Caki2 (cell line): ENCODE measurements at places on chromosomes 4 and X.

DNA sequence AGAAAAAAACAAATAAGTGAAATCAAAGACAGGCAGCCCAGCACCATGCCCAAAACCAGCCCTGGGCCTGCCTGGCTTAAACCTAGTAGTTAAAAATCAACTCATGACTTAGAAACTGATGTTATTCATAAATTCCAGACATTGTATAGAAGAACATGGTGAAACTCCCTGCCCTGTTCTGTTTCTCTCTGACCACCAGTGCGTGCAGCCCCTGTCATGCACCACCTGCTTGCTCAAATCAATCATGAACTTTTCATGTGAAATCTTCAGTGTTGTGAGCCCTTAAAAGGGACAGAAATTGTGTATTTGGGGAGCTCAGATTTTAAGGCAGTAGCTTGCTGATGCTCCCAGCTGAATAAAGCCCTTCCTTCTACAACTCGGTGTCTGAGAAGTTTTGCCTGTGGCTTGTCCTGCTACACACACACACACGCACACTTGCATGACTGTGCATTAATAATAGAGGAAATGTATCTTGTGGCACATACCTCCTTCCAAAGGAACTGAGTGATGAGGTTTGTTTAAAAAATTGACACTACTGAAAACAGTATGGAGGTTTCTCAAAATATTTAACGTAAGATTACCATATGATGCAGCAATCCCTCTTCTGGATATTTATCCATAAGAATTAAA, 39.2 kb upstream of the UGT2B7 start:
- DNase-seq = peak; percentile 89

GRCh38 chr4:38769857-38770256, 12.9 kb downstream of the TLR10 start:
- no peak for DNase-seq

GRCh38 chr4:126582737-126583136, 1050.0 kb upstream of the INTU start:
- DNase-seq = no peak

DNA sequence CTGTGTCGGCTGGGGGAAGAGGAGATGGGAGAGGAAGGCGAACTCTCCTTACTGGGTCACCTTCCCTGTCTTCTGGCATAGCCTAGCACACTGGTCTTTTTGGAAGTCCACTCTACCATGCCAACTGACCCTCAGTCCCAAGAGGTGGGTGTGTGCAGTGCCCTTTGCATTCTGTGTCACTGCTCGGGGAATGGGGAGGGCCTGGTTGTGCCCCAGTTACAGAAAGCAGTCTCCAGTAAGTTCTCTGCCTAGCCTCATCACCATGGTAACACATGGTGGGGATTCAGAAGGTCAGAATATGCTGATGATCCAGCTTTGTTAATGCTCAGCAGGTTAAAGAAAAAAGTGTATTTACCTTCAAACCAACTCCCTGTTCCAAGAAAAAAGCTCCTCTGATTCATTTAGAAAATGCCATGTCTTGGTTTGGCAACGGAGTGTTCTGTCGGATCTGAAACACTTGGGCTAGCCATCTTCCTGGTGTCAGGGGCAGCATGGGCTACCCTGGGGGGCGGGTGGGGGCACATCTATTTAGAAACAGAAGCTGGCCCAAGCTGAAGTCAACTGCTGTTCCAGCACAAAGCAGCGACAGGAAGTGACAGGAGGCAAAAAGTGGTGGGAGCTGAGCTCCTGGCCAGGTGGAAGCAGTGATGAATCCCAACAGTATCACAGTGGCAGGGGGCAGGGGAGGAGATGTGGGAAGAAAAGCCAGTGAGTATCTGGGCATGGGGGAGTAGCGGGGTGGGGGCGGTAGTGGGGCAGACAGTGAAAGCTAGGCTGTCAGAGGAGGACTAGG, 37.0 kb downstream of the NSG1 start:
- DNase-seq = no peak

DNA sequence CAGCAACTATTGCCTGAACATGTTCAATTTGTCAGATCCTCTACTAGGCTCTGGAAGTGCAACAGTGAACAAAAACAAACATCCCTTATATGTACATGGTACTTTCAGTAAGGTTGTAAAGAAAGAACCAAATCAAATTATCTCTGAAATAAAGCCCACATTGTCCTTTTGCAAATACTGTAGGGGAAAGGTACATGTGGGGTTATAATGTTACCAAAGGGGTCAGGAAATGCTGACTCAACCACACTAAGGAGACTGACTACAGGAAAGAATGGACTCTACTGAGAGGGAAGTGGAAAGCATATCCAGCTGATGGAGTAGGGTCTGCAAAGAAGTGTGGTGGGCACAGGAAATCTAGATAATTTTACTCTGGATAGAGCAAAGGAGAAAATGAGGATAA, 61.5 kb downstream of the PCDH18 start:
- DNase-seq = no peak

- no peak for DNase-seq
Measured at GRCh38 chr4:145308598-145308997, 128.2 kb upstream of the OTUD4 start.

GRCh38 chrX:39288592-39288991, 487.3 kb downstream of the MID1IP1 start:
- no peak for DNase-seq

DNA sequence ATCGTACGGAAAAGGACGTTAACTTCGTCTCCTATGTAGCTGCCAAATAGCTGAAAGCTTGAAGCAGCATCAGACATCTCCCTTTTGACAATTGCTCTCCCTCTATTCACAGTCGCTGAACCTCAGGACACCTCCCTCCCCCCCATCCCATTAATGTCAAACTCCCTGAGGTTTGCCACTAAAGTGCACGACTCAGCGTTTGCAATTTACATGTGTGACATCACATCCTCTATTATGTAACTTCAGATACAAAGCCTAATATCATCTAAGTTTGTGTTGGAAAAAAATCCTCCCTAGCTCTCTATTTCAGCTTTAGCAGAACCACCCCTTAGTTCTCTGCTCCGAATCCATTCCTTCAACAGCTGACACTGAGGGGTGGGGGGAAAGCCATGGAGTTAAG, 5.5 kb upstream of the NR3C2 start:
- DNase-seq = no peak

GRCh38 chr4:2875556-2875955, 31.9 kb downstream of the ADD1 start:
- no peak for DNase-seq

DNA sequence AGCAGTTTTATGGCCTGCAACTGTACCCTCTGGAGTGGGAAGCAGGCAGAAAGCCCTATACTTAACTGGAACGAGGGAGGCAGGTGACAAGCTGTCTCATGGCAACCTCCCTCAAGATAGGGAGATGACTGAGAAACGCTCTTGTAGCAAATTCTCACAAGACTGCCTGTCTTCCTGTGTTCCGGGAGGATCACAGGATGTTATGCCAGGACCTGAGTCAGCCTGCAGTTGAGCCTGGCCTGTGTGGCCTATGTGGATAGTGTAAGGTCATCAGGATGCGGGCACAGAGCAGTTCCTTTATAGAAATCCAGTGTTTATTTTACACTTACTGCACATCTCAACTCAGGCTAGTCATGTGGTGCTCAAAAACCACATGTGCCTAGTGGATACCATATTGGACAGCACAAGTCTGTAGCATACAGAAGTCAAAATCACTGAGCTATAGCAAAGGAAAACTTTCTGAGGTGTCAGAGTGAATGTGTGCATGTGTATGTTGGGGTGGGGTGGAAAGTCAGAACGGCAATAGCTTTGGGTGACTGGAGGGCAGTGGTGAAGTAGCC, 25.2 kb downstream of the TAF7L start:
- peak; percentile 3 for DNase-seq

DNA sequence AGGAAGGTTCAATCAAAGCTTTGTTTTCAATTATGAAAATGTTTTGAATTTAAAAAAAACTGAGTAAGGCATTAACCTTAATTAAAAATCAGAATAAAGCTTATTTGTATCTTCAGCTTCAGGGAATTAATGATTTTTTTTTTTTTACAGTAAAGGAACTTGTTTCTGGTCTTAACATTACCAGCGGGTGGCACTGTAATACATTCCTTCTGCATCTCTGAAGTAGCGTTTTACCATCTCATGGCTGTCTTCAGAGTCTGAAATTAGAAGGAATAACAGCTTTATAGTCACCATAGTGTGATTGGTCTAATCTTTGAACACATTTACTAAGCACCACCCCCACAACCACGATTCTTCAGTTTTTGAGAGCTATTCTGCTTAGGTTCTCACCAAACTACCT, 102.6 kb downstream of the IL1RAPL2 start:
- DNase-seq = peak; percentile 23

- no peak for DNase-seq
Measured at GRCh38 chr4:148060264-148061140, 328.6 kb downstream of the ARHGAP10 start.
